Erythroblast (primary cell): ENCODE measurements at places on chromosomes 13 and 19.

DNA sequence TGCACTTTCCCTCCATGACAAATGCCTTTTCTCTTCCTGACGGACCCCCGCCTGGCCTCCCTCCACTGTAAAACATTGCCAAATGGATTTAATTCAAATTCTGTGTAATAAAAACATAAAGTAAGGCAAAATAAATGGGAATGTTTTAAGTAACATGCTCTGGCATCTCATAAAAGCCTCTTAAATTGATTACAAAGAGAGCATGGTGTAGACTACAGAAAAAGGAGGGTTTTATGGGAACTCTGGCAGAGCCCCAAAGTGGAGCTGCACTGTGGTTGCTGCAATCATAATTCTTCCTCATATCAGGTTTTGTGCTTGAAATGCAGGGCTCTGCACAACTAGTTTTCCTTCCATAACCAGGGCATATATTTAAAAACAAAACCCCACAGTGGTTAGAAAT lies 44.3 kb upstream of the SIAH3 start:
- DNase-seq, result no peak

GRCh38 chr13:111168107-111168506 lies 53.0 kb downstream of the ARHGEF7 start:
- no peak for DNase-seq

DNA sequence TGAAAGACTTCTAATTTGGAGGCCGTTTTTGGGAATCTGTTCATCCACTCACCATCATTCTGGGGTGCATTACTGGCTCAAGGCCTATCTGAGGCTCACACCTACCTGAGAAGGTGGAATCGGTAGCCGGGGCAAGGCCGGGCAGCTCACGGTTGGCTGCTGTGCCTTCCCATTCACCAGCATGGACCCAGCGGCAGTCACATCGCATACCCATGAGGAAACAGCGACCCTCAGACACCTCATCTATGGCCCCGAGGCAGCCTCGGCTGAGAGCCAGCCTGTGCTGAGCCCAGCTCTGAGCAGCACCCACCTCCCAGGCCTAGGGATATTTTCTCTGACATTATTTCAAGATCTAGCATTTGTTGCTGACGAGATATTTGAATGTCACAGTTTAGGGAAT lies 130.5 kb downstream of the ATP11A start:
- no peak for DNase-seq

GRCh38 chr19:46068345-46069258 lies 27.8 kb upstream of the IGFL4 start:
- no peak for DNase-seq

DNA sequence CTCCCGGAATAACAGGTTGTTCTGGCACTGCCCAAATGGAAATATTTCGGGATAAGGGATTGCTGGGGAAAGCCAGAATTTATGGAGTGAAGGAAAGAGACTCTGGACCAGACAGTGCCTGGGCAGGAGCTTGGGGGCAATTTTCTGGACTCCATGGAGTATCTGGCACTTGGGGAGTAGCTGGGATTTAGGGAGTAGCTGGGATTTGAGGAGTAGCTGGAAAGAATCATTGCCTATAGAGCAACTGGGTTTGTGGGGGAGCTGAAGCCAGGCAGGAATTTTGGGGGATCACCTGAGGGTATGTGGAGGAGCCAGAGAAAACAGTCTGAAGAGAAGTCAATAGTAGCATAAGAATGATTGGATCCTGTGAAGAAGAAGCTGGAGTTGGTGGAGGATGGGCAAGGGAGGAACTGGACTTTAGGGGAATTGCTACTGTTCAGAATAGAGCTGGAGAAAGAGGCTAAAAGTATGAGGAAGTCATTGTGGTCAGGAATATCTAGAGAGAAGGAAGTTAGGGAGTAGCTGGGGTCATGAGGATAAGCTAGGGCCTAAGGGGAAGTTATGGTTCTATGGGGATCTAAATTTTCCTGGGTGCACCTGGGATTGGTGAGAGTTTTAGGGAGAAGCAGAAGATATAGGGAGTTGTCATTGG lies 14.8 kb downstream of the FSD1 start:
- no peak for DNase-seq
